ENCODE measurements at places on chromosomes 16 and 17.

GRCh38 chr17:43383372-43383771 is 15.4 kb upstream of the ARL4D start:
- DNase-seq: no peak

GRCh38 chr16:17194190-17194780 is 276.5 kb downstream of the XYLT1 start:
- DNase-seq: peak; percentile 31

DNA sequence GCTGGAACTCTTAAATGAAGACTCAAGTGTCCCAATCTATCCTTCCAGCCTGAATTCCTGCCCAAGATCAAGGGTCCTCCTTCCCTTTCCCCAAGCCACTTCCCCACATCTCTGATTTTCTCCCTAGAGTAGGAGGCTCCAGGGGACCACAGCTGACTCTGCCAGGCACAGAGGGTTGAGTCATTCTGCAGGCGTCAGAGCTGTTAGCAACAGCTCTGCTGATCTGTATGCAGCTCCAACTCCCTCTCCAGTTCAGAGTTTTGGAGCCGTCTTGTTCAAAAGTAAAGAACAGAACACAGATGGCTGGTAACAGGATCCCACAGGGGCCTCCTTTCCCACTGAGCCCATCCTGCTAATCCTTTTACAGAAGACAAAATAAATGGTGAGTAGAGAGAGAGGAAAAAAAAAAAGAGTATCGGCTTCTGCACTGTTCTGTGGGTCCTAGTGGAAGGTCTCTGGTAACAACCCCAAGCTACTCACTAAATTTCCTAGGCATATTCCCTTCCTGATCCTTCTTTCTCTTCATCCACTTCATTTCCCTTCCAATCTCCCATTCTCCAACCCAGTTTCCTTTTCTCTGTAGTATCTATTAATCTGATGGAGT is 13.4 kb upstream of the TAOK1 start:
- no peak for DNase-seq

DNA sequence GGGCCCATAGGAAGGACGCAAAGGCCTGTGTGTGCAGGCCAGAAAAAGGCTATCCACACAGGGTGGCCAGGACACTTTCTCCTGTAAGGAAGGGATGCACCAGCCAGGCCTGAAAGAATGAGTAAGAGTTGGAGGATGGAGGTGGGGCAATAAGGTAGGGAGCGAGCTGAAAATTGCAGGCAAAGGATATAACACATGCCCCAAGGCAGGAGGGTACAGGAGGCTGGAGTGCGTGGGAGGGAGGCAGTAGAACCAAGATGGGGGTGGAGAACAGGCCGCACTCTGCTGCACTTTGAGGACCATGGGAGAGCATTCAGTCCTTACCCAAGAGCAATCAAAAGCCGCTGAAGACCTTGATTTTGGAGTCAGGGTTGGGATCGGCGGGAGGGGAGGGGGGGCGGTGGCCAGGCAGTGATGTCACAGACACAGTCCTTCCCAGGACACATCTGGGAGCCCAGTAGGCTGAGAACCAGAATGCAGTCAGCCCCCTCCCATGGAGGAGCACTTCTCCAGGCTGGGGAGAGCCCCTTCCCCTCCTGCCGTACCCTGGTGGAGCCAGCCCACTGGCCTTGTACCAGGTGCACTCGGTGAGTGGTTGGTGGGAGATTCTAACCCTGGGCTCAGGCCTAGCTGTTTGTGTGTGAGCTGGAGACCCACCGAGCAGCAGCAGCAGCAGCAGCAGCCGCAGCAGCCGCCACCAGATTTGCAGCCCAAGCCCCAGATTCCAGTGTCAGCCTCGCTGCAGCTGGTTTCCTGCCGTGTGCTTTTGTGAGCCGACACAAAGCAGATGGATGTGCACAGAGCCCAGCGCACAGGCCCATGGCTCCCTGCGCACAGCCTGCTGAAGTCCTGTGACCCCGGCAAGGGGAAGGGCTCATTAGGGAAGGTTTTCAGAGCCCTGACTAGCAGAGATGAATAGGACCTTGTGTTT is 17.5 kb downstream of the ANKRD40 start:
- DNase-seq: no peak

DNA sequence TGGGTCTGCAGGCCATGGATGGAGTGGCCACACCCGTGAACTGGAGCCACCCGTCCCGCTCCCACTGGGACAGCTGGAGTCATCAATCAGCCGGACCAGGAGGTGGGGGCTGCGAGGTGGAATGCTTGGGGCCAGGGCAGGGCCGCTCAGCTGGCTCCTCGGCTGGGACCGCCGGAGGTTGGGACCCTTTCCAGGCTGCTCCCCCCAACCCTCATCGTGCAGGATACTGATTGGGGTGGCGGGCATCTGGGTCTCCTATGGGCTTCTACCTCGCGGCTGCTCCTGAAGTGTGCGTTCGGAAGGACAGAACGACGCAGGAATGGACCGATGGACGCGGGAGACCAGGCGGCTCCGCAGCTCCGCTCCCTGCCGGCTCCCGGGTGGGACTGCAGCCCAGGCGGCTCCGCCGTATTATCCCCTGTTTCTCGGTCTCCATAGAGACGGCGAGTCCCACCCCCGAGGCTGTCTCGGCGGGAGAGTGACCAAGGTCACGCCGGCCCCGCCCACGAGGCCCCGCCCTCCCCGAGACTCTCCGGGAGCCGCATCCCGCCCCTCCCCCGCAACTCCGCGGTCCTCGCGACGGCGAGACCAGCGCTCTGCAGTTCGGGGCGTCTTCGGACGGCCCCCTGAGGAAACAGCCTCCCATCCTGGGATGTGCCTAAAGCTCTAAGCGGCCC is at the start of gene TPPP3:
Gene TPPP3, minus strand, starts transcription at position 388 of the 677 bp plus-strand sequence. CDS start 2,387 bp downstream, outside the sequence.
- DNase-seq: no peak

GRCh38 chr17:66275651-66276050 is 26.8 kb upstream of the PRKCA start:
- no peak for DNase-seq

DNA sequence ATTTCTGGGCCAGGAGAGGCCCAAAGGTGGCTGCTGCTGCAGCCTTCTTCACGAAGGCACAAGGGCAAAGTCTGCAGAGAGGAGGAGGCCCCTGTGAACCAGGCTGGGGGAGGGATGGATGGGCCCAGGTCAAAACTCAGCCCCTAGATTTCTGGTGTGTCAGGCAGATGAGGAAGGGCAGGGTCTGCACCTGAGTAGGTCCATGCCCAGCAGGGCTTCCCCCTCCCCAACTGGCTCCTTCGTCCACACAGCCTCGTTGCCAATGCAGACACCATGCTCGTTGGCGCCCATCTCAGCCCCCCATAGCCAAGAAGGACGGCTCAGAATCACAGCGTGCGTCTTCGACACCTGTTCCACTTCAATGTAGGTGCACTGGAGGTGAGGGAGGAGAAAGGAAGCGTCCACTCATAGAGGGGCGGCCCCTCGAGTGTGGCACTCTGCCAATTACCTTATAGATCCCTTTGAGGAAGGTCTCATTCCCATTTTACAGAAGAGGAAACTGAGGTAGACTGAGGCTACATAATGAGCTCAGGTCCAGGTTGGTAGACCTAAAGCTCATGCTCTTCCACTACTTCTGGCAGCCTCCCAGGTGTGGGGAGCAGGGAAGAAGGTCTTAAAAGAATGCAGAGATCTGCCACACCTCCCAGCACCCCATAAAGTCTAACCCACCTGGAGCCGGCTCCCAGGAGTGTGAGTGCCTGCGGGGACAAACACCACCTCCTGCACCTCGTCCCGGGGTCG is 902 bp downstream of the SCRN2 start:
- DNase-seq: no peak

DNA sequence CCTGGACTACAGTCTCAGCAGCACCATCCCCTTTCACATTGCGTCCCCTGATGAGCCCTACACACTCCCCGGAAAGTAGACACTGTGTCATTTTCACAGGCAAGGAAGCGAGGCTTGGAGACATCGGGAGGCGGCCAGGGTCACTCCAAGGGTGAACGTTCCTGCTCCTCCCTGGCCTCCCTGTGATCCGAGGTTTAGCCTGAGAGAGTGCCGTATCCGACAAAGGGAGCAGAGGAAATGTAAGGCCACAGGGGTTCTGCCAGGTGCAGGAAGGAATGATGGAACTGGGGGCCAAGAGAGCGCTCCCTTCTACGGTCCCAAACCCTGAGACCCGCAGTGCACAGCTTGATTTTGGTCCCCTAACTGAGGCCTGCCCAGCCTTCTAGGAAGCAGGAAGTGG is 8.0 kb upstream of the PIK3R6 start:
- DNase-seq: no peak

- DNase-seq: no peak
These were observed 18.6 kb downstream of the ACE start for GRCh38 chr17:63495491-63495890.

DNA sequence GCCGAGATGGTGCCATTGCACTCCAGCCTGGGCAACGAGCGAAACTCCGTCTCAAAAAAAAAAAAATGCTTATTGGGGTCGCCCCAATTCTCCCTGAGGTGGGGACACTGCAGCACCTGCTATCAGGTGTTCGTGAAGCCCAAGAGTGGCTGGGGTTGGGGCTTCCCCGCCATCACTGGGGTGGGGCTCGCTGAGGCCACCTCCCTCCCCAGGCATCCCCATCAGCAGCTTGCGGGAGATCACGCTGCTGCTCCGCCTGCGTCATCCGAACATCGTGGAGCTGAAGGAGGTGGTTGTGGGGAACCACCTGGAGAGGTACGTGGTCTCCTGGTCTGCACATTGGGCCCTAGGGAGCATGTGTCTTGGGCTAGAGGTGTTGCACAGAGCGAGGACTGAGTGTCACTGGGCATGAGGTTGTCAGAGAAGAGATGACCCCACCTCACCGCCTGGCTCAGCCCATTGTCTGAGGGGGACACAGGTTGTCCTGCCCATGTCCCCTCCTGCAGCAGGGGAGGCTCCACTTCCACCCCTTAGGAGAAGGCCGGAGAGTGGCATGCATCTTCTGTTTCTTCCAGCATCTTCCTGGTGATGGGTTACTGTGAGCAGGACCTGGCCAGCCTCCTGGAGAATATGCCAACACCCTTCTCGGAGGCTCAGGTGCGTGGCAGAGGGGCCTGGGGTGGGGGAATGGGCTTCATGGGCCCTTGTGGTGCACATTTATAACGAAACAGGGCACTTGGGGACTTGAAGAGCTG is 4.9 kb downstream of the CDK10 start:
- no peak for DNase-seq

GRCh38 chr16:31200821-31201568 is 1.6 kb downstream of the PYCARD start:
- DNase-seq: no peak

DNA sequence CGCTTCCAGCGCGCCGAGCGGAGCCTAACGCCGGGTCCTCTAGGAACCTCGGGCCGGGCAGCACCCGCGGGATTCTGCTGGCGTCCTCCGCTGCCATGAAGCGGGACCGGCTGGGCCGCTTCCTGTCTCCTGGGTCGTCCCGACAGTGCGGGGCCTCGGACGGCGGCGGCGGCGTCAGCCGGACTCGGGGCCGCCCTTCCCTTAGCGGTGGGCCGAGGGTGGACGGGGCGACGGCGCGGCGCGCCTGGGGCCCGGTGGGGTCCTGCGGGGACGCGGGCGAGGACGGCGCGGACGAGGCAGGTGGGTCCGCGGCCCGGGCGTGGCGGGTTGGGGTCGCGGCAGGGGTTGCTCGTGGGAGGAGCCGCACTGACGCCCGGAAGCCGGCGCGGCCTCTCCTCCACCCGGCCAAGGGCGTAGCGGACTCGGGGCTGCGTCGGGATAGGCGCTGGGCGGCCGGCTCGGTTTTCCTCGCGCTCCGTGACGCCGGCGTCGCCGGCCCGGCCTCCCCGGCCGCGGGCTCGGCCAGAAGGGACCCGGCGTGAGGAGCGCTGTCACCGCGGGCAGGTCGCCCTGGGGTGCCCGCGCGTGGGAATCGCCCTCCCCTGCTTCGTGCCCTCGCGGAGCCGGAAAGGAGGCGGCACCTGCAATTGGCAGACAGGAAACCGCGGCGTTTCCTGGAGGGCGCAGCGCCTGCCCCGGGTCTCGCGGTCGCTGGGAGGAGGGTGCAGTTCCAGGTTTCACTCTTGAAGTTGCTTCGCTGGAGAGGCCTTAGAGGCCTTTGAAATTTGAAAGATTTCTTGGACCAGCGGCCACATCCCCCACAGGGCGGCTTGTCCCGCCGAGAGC is 432 bp downstream of the ZNF276 start:
- DNase-seq: no peak

DNA sequence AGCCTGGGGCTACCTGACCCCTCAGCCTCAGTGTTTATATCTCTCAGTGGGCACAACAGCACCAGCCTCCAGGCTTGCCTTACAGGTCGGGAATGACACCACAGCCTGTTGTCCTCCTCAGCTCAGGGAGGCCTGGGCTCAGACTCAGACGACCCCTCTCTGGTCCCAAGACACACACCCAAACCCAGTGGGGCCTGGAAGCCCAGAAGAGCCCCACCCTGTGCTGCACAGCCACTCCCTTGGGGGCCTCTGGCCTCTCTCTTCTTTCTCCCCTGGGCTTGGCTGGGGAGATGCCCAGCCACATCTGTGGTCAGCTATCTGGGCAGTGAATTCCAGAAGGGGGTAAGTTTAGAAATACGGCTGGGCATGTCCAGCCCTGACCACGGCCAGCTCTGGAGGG is 2.4 kb downstream of the NATD1 start:
- DNase-seq: no peak

- no peak for DNase-seq
These were observed 10.6 kb downstream of the CNTD1 start for GRCh38 chr17:42809250-42809649.

DNA sequence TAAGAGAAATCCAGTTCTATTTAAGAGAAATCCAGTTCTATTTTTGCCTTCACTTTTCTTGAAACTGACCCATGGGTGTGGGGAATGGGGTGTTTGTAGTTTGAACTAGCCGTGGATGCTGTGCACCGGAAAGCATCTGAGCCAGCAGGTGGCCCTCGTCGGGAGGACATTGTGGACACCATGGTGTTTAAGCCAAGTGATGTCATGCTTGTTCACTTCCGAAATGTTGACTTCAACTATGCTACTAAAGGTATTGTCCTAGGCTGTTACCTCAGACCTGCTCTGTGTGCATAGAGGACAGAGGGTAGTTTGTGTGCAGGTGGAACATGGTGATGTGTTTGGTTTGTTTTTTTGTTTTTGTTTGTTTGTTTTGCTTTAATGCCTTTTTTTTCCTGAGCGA is 3.3 kb downstream of the ATXN2L start:
- DNase-seq: no peak

GRCh38 chr17:58534901-58535421 is 20.5 kb upstream of the MTMR4 start:
- no peak for DNase-seq

GRCh38 chr17:76645481-76645880 is 1.9 kb upstream of the ST6GALNAC1 start:
- DNase-seq: no peak

Data from GM12891 (cell line).